ENCODE measurements at places on chromosomes 12 and 14.

DNA sequence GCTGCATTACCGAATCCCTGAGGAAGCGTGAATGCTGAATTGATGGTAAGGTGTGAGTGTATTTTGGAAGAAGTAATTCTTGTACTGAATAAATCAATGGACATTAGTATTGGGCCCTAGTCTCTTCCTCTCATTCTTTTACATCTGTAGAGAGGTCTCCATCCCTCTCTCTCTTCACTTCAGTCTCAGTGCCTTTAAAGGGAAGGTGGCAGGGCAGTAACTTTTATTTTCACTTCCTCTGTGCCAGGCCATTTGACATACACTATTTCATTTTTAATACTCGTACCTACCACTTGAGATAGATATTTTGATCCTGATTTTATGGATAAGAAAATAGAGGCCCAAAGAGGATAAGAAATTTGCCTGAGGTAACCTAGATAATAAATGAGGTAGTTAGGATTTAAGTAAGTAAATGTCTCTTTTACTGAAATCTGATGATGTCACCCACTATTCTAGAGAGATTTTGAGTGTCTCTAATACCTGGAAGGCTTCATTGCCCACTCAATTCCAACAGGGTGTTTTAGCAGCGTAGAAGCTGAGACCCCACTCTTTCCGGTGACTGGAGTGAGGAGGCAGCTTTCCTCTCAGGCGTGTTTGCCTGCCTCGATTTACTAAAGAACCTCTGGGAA lies 177.9 kb upstream of the PRICKLE1 start:
- DNase-seq: no peak

GRCh38 chr12:114371733-114372132 lies 34.2 kb downstream of the TBX5 start:
- DNase-seq: no peak

GRCh38 chr12:90922145-90922627 lies 32.8 kb downstream of the CCER1 start:
- no peak for DNase-seq

GRCh38 chr12:111569363-111570083 lies 29.6 kb downstream of the ATXN2 start:
- DNase-seq: no peak

- no peak for DNase-seq
These were observed 15.2 kb upstream of the EIF5 start for GRCh38 chr14:103318750-103319419.
